DMS79 (cell line): ENCODE measurements at places on chromosomes 6 and 20.
A peak's percentile ranks its signal among the peaks of the same experiment; 100 is the strongest.

GRCh38 chr20:42361402-42361970 is 743.3 kb upstream of the CHD6 start:
- DNase-seq = no peak

- no peak for DNase-seq
Observed at GRCh38 chr20:47727909-47728361, 57.3 kb downstream of the SULF2 start.

DNA sequence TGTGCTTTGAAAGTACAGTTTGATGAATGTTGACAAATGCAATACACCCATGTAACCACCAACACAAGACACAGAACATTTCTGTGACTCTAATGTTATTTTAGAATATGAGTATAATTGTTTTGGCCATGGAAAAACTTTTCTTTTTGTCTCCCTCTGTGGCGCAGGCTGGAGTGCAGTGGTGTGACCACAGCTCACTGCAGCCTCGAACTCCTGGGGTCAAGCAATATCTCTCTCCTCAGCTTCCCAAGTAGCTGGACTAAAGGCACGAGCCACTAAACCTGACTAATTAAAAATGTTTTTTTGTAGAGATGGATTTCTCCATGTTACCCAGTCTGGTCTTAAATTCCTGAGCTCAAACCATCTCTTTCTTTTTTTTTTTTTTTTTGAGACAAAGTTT is 20.3 kb upstream of the BCAS4 start:
- DNase-seq = no peak

GRCh38 chr6:166862287-166862977 is 93.9 kb downstream of the RNASET2 start:
- DNase-seq = peak; percentile 26

GRCh38 chr6:169233181-169233580 is 20.5 kb downstream of the THBS2 start:
- DNase-seq = no peak

DNA sequence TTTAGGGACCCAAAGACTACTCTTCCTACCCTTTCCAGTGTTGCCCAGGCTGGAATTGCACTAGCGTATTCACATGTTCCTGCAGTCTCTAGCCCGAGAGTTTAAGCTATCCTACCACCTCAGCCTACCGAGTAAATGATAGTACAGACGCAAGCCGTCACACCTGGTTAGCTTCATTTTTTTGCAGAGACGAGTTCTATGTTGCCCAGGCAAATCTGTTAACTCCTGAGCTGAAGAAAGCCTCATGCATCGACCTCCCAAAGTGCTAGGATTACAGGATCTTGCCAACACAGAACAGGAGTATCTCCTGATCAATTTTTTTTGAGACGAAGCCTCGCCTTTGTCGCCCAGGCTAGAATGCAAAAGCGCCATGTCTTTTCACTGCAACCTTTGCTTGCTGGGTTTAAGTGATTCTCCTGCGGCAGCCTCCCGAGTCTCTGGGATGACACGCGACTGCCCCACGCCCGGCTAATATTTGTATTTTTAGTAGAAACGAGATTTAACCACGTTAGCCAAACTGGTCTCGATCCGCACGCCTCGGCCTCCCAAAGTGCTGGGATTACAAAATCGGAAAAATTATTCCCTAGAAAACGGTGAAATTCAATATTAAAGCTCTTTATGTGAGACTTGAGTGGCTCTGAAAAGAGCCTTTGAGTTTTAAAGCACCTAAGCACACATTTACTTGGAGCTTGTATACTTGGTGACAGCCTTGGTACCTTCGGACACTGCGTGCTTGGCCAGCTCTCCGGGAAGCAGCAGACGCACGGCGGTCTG is 128.5 kb downstream of the HFE start:
- DNase-seq = no peak

DNA sequence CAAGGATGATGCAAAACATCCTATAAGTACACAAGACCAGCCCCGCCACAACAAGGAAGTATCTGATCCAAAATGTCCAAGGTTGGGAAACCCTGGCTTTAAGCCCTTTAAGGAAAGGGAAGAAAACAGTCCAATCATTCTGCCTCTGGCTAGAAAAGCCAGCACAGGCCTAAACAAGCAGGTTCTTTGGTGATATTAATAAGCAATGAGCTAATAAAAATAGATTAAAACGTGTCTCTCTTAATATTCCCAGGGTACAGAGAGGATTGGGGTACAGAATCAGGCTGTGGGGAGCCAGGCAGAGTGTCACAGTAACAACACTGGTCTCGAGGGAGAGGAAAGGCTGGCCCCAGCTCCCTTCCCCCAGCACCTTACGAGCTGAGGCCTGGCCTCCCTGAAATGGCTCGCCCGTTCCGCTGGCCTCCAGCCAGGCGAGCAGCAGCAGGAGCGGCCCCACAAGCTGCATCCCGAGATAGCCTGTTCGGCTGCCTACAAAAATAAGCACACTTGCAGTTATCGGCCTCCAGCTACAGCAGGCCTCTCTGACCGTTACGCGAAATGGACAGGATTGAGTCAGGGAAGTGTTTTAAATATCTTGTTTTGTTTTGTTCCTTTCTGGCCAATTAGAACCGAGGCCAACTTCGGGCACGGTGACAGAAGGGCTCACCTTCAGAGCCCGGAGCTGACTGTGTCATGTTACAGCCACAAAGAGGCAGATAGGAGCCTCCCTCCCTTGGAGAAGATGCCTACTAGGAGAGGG is 4.0 kb upstream of the ZMYND8 start:
- peak; percentile 79 for DNase-seq

GRCh38 chr20:4100679-4101078 is 85.3 kb upstream of the RNF24 start:
- DNase-seq = no peak

GRCh38 chr6:139378882-139379341 is 4.5 kb upstream of the CITED2 start:
- no peak for DNase-seq

DNA sequence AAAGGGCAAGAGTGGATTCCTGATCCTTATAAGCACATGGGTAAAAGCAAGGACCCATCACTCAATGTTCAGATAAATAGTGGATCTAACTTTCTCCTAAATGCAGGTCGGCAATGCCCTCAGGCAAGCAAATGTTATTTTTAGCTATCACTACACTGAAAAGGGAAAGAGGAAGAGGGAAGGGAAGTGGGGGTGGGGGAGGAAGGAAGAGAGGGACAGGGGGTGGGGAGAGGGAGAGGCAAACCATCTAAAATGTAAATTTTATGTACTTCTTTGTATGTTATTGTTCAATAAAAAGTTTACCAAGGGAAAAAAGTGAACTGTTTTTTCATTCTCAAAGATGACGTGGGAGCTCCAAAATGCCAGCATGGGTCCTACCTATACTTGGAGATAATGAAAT is 44.2 kb downstream of the CHD6 start:
- DNase-seq = no peak

GRCh38 chr20:60123652-60124051 is 165.4 kb downstream of the CDH26 start:
- no peak for DNase-seq

- DNase-seq = no peak
Observed at GRCh38 chr20:24469116-24469893, at the start of gene SYNDIG1. Gene SYNDIG1 (plus strand): TSS chr20:24469629. CDS start chr20:24543098, 73,469 bp downstream.

DNA sequence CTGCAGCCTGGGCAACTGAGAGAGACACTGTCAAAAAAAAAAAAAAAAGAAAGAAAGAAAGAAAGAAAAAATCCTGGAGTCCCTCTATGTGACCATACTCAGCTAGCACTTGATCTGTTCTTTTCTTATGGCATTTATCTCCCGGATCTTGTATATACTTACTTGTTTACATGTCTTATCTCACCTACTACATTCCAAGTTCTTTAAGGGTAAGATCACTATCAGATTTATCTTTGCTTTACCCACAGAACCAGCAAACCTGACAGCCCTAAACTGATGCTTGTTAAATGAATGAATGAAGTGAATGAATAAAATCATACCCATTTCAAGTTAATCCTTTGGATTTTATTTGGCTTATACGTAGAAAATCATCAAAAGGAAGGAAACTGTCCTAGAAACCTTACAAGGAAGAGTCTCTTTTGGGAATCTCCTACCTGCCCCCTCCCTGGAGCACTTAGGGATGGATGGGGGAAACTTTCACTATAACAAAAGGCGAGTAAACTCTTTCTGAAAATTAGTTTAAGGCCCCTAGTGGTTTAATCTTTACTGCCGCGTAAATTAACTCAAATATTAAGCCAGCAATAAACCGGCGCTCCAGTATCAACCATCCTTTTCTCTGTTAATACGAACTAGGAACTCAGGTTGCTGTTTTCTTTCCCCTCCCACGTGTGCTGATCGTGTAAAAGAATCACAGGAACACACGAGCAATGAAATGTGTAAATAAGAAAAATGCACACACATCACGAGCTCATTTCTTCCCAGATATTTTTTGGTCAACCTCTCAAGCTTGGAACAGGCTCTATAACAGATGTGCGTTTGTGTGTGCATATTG is 1.3 kb upstream of the UTRN start:
- DNase-seq = no peak

DNA sequence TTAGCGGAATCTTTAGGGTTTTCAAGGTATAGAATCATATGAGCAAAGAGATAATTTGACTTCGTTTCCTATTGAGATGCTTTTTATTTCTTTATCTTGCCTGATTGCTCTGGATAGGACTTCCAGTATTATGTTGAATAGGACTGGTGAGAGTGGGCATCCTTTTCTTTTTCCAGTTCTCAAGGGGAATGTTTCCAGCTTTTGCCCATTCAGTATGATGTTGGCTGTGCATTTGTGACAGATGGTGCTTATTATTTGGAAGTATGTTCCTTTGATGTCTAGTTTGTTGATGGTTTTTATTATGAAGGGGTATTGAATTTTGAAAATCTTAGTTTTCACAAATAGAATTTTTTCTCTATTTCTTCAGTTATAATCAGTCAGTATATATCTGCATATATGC is 656.6 kb upstream of the MAP3K7 start:
- no peak for DNase-seq

GRCh38 chr6:96521306-96521643 is 331 bp upstream of the UFL1 start:
- DNase-seq = no peak

DNA sequence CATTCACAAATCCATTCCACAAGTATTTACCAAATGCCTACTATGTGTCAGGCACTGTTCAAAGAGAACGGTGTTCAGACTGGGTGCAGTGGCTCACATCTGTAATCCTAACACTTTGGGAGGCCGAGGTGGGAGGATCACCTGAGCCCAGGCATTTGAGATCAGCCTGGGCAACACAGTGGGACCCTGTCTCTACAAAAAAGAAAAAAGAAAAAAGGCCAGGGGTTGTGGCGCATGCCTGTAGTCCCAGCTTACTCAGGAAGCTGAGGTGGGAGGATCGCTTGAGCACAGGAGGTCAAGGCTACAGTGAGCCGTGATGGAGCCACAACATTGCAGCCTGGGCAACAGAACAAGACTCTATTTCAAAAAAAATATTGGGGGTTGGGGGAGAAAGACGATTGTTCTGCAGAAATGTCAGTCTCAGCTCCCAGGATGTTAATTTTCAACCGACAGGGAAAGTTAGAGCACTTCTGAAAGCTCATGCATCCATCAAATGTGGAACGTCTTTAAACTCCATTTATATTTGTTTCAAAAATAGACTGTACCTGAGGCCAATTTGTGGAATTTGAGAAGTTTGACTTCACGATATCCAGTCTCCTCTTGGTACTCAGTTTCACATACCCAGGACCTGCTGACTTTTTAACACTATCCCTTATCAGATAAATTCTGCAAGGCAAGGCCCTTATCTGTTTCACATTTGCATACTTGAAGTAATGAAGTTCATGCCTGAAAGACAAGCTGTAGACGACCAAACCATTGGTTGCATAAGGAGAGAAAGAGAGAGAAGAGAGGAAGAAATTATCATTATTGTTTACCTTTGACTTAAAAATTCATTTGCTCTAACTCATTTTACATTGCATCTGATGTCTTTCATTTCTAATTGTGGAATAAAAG is 14.8 kb upstream of the BTN3A2 start:
- DNase-seq = no peak

- no peak for DNase-seq
Observed at GRCh38 chr6:150640556-150641209, 41.0 kb downstream of the PLEKHG1 start.

DNA sequence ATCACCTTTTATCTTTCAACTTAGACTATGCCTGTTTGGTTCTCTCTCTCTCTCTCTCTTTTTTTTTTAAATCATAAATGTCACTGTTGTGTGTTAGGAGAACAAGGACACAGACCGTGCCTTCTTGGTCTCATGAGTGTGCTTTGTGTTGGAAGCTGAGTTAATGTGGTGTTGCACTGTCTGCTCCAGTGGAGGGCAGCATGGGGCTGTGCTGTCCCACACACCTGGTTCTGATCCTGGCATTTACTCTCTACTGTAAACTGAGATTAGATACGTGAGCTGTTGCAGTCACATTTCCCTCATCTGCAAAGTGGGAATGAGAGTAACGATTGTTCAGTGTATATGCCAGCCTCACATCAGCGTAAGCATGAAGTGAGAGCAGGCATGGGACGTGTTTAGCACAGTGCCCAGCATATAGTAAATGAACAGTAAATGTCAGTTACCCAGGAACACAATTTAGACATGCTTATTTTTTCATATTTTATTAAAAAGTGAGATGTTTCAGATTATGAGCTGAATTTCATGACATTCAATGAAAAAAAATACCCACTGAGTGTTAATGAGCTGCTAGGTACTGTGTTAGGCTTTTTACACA is 161.1 kb downstream of the FARS2 start:
- DNase-seq = no peak

DNA sequence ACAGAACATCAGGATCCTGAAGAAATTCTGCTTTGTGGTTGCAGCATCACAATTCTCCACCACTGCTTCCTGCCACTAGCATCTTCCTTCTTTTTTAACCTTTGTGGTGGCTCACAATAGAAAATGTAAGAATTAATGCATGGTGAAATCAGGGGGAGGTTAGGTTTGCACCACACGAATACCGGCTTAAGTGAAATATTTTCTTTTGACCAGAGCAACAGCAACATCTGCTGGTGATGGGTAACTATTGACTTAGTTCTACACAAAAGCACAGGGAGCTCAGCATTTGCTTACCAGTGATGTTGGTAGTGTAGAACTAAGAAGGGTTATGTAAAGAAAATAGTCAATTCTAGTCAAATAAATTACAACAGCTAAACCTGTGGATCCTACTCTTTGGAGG is 280.5 kb downstream of the SYNE1 start:
- no peak for DNase-seq

DNA sequence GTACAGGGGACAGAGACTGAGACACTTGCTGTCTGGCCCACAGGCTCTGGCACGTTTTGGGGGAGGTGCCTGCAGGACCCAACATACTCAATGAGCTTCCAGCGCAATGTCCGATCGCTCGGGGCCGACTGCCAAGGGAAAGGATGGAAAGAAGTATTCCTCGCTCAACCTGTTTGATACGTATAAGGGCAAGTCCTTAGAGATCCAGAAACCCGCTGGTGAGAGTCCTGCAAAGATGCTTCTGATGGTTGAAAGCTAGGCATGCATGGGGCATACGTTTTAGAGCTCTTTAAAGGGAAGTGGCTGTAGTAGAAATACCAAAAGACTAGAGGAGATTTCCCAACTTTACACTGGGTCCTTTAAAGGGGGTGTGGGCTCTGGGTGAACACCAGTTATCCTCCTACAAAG is 2.2 kb downstream of the PRRC2A start:
- DNase-seq = no peak
